ENCODE measurements at places on chromosomes 5 and 9. TPM values are rescaled to one million over a fixed set of nuclear protein-coding genes. Genes with fewer than 3 reads are reported as not detected.
A peak's percentile ranks its signal among the peaks of the same experiment; 100 is the strongest.

SMIM33 gene
- polyA plus RNA-seq: not detected

ADAMTS2 gene
- polyA plus RNA-seq: 0.12 TPM

CARD9 gene
- 1.7 TPM for polyA plus RNA-seq

SPACA9 gene
- 6.7 TPM for polyA plus RNA-seq

BAAT gene
- polyA plus RNA-seq: 0.02 TPM

ZNF883 gene
- polyA plus RNA-seq: 2.3 TPM

LARP1 gene
- polyA plus RNA-seq: 38.5 TPM

GRCh38 chr5:93580927-93581445, at the start of gene NR2F1-AS1:
Gene NR2F1-AS1, minus strand, starts transcription at chr5:93581219.
- H3K4me3 ChIP-seq: peak within 1 kb of the TSS; percentile 80
- peaks cover 4% of the 10 kb centered on the region for H3K36me3 ChIP-seq
- H3K27ac ChIP-seq: peak within 1 kb of the TSS; percentile 92
- no peak for DNase-seq

- H3K27ac ChIP-seq: no peak overlapping the region
- H3K4me3 ChIP-seq: no peak overlapping the region
- H3K4me1 ChIP-seq: no peaks in the 10 kb centered on the region
- no peaks in the 10 kb centered on the region for H3K27me3 ChIP-seq
- DNase-seq: no peak
- H3K36me3 ChIP-seq: no peaks in the 10 kb centered on the region
These were observed 605.0 kb downstream of the MTRR start for GRCh38 chr5:8473827-8474568.

DNA sequence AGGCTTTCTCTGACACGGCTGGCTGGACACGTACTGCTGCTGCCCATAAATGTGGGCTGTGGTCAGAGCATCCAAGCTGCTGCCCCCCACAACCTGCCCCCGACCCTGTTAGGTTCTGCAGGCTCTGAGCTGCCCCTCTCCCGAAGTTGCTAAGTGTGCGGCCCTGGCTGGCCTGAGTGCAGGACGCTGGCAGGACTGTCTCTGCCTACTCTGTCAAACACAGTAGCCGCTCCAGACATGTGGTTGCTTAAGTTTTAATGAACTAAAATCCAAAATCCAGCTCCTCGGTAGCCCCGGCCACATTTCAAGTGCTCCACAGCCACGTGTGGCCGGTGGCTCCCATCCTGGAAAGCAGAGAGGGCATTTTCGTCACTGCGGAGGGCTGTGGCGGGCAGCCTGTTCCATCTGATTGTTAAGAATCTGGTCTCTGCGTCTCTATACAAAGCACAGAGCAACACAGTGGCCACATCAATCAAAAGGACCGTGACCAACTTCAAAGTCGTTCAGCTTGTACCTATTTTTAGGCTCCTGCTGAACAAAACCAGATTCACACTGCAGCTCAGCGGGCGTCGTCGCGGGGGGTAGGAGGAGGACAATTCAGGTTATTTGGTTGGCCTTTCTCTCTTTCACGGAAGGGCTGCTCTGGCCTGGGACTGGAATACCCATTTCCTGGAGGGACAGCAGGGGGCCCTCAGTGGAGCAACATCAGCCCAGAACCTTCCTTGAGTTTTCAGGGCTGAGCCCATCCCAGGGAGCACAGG, 68.9 kb downstream of the PTCH1 start:
- no peak overlapping the region for H3K4me3 ChIP-seq
- no peaks in the 10 kb centered on the region for H3K27me3 ChIP-seq
- no peak for DNase-seq
- H3K4me1 ChIP-seq: peaks cover 16% of the 10 kb centered on the region
- H3K36me3 ChIP-seq: peaks cover 44% of the 10 kb centered on the region

- no peak overlapping the region for H3K27ac ChIP-seq
- DNase-seq: no peak
- no peaks in the 10 kb centered on the region for H3K27me3 ChIP-seq
- H3K36me3 ChIP-seq: peaks cover 5% of the 10 kb centered on the region
These were observed 126.5 kb downstream of the RPS23 start for GRCh38 chr5:82151662-82152061.

DNA sequence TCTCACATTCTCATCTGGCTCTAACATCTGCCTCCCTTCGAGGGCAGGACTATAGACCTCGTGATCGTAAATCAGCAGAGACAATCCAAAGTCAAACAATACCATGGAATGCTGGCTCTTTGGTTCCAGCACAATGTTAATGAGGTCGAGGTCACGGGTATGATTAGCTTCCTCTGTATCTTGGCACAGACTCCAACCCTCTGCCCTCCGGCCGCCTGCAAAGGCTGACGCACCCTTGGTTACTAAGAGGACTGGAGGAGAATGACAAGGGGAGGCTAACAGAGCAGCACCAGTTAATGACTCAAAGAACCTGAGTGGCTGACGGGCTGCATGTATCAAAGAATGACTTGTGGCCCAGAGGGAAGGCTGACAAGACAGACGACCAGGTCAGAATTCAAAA, 10.1 kb downstream of the LHFPL2 start:
- DNase-seq: peak; percentile 64
- peak overlapping the region; percentile 74 for H3K27ac ChIP-seq
- H3K4me3 ChIP-seq: no peak overlapping the region
- H3K27me3 ChIP-seq: no peaks in the 10 kb centered on the region
- peaks cover 5% of the 10 kb centered on the region for H3K36me3 ChIP-seq

DNA sequence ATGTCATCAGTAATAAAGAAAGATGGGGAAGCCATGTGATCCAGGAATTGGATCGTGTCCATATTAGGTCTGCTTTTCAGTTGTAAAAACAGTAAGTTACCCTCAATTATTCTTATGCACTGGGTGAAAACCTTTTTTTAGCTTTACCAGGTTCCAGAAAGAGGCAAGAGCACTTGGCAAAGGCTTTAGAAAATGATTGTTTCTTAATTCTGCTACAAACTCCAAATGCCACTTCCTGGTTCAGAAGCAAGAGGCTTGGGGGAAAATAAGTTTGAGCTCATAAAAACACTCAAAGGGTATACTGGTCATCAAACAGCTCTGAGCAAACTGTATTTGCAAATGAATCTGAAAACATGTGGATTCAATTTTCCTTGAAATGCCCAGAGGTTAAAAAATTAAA, 615.6 kb downstream of the EBF1 start:
- no peaks in the 10 kb centered on the region for H3K27me3 ChIP-seq
- peaks cover 14% of the 10 kb centered on the region for H3K4me1 ChIP-seq
- no peaks in the 10 kb centered on the region for H3K36me3 ChIP-seq
- no peak overlapping the region for H3K4me3 ChIP-seq
- H3K27ac ChIP-seq: peak overlapping the region; percentile 82

GRCh38 chr5:96926276-96926675, 9.6 kb upstream of the LNPEP start:
- H3K4me3 ChIP-seq: no peak overlapping the region
- no peak for DNase-seq
- no peaks in the 10 kb centered on the region for H3K27me3 ChIP-seq
- H3K36me3 ChIP-seq: no peaks in the 10 kb centered on the region

GRCh38 chr9:130938652-130939404, at the start of gene FIBCD1:
Gene FIBCD1, minus strand, starts transcription at chr9:130939247. Its CDS starts 640 bp downstream, at chr9:130938607.
- no peaks in the 10 kb centered on the region for H3K4me1 ChIP-seq
- DNase-seq: peak; percentile 75
- H3K27ac ChIP-seq: no peak within 1 kb of the TSS
- peak within 1 kb of the TSS; percentile 67 for H3K4me3 ChIP-seq
- H3K36me3 ChIP-seq: no peaks in the 10 kb centered on the region
- H3K27me3 ChIP-seq: peaks cover 44% of the 10 kb centered on the region

DNA sequence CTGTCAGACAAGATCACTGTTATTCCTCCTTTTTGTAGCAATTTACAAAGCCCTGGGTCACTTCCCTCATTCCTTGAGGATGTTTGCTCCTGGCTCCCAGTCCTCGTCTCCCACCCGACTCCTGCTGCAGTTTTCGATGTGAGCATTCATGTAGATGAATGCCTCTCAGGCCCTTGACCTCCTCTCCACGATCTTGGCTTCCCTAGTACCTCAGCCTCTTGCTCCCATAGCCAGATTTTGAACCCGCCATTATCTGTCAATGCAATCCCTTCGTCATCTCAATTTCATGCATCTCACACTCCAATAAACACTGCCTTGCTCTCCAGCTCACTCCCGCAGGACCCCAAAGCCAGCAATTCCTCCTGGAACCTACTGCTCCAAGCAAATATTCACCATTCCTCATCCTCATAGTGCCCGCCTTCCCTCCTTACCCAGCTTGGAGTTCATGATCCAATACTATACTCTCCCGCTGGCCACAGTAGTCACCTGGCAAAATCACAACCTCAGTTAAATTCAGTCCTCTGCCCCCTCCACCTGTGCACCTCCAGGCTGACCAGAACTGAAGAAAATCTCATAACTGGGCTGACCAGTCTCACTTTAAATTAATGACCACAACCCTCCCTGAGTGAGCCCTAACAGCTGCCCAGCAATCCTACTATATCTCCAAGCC, 35.1 kb upstream of the JADE2 start:
- DNase-seq: no peak
- H3K36me3 ChIP-seq: no peaks in the 10 kb centered on the region
- no peak overlapping the region for H3K4me3 ChIP-seq
- H3K27ac ChIP-seq: no peak overlapping the region
- no peaks in the 10 kb centered on the region for H3K4me1 ChIP-seq
- no peaks in the 10 kb centered on the region for H3K27me3 ChIP-seq

GRCh38 chr5:73705364-73705763, 79.4 kb downstream of the ARHGEF28 start:
- DNase-seq: no peak
- H3K4me1 ChIP-seq: no peaks in the 10 kb centered on the region
- no peaks in the 10 kb centered on the region for H3K36me3 ChIP-seq
- no peaks in the 10 kb centered on the region for H3K27me3 ChIP-seq
- no peak overlapping the region for H3K27ac ChIP-seq

DNA sequence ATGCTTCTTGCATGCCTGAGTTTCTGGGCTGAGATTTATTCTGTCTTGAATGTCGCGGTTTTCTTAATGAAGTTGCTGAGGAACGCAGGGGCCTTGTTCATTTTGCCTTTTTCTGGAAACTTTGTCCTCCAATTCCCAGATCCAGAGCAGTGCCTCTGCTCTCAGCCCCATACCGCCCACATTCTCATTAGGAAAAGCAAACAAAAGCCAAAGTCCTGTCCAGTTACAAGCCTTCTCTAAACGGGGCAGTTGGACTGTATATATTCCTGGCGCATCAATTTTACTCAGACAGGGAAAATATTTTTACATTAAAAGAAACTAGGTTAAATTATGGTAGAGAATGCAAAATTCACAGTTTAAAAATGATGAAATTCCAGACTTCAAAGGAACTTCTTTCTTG, 1.2 kb upstream of the PSAT1 start:
- no peaks in the 10 kb centered on the region for H3K27me3 ChIP-seq
- peaks cover 4% of the 10 kb centered on the region for H3K4me1 ChIP-seq
- H3K36me3 ChIP-seq: peaks cover 2% of the 10 kb centered on the region
- no peak for DNase-seq
- peak overlapping the region; percentile 93 for H3K4me3 ChIP-seq

DNA sequence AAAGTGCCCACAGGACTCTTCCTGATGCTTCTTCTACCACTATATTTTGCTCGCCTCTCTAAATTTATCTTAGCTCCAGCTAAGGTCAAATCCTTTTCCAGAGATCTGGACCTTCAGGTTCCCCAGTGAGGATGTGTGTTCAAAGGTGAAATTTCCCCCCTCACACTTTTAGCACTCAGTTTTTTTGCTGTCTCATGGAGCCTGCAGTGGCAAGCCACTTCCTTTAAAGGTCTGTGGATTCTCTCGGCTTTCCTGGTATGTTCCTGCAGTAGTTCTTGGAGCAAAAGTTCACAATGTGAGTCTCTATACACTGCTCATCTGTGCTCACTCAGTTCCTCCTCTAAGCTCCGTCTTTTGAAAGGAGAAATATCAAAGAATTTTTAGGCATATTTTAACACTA, 181.4 kb downstream of the LURAP1L start:
- no peaks in the 10 kb centered on the region for H3K27me3 ChIP-seq
- H3K4me3 ChIP-seq: no peak overlapping the region
- no peaks in the 10 kb centered on the region for H3K36me3 ChIP-seq
- no peak overlapping the region for H3K27ac ChIP-seq
- no peak for DNase-seq

GRCh38 chr5:174589011-174589410, 135.4 kb upstream of the MSX2 start:
- H3K4me3 ChIP-seq: no peak overlapping the region
- no peaks in the 10 kb centered on the region for H3K27me3 ChIP-seq
- no peak for DNase-seq
- no peaks in the 10 kb centered on the region for H3K36me3 ChIP-seq

- no peak overlapping the region for H3K4me3 ChIP-seq
- no peaks in the 10 kb centered on the region for H3K27me3 ChIP-seq
- DNase-seq: no peak
- no peak overlapping the region for H3K27ac ChIP-seq
- peaks cover 80% of the 10 kb centered on the region for H3K36me3 ChIP-seq
- H3K4me1 ChIP-seq: no peaks in the 10 kb centered on the region
These were observed 15.7 kb upstream of the INPP5E start for GRCh38 chr9:136455043-136456002.

DNA sequence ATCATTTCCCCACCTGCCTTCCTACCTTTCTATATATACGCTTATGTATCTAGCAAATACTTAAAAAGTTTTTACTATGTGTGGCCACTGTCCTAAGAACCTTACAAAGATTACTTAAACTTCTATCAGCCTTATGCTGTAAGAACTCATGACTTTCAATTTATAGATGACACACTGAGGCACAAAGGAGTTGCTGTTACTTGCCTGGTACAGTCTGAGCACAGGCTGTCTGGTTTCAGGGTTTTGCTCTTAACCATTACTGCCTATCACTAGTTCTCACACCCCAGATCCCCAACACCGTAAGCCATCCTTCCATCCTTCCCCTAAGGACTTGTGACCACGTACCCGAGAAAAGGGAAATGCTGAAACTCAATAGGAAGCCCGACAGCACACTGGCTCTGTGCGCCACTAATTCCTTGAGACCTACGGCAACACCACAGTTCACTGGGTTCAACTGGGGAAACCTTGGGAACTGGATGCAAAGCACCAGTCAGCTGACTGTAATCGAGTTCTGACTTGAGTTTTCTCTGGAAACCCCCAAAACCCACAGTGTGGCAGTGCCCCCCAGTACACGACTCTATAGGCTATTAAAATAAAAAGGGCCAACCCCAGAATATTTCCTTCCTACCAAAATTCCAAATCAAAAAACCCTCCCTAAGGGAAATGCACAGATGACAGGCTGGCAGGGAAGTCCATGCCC, 56.0 kb downstream of the AUH start:
- no peak overlapping the region for H3K27ac ChIP-seq
- H3K4me3 ChIP-seq: no peak overlapping the region
- no peak for DNase-seq
- no peaks in the 10 kb centered on the region for H3K27me3 ChIP-seq

DNA sequence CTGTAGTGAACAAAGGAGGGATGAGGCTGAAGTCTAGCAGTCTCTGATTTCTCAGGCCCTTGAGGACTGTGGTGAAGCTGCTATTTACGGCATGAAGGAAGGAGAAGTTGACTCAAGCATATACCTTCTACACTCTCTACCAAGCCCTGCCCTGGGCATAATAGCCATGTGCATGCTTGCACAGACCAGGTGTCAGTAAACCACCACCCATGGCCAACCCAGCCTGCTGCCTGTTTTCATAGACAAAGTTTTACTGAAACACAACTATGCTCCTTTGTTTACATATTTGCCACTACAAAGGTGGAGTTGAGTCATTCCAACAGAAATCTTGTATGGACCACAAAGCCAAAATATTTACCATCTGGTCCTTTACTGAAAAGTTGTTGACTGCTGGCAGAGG, 126.9 kb downstream of the PAPPA start:
- H3K36me3 ChIP-seq: peaks cover 77% of the 10 kb centered on the region
- H3K27me3 ChIP-seq: no peaks in the 10 kb centered on the region
- no peak overlapping the region for H3K4me3 ChIP-seq
- no peak overlapping the region for H3K27ac ChIP-seq
- no peak for DNase-seq
- peaks cover 9% of the 10 kb centered on the region for H3K4me1 ChIP-seq
